Hematopoietic multipotent progenitor cell treated with erythropoietin and hydrocortisone succinate and interleukin-3 and kit ligand, for 4 days (in vitro differentiated cells): ENCODE measurements at places on chromosomes 4 and X.

GRCh38 chr4:176671532-176671931 is 121.2 kb downstream of the VEGFC start:
- no peak for DNase-seq

DNA sequence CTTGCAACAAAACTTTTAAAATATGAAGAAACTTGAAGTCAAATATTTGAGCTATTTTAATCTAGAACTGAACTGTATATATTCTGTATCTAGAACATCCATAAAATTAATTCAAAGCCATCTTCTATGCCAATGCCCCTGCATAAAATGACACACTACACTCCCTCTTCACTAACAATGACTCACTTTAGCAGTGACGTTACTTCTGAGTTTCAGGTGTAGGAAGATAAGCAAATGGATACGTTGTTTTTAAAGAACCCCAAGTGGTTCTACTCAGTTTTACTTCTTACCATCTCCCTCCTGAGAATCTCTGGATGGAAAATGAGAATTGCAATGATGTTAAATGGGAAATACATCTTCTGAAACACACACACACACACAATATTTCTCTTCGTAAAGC is 45.2 kb downstream of the CXXC4 start:
- DNase-seq: no peak

DNA sequence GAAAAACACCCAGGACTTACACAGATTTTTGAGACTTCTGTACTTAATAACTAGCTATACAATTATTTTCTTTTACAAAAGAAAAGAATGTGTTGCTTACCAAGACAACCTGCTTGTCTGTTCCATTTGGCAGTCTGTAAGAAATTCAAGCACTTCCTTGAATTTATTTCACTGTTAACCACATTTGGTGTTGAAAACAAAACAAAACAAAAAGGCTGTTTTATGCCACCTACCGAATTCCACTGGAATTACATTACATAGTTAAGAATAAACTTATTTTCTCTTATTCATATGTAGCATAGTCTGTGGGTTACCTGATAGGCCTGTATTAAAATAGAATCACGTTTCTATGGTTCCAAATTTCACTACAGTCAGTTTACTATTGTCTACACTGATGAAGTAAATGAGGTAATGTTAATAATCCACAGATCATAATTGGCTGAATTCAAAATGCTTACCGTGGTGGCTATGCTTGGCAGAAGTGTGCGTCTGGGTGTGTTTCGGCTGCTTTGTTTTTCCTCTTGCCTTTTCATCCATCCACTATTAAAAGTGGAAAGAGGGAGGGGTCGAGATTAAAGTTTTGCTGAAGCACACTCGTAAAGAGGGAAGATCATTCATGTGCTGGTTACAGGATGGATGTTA is at the start of gene TLR1:
TSS of gene TLR1 (minus strand) at position 138 of the 642 bp plus-strand sequence. CDS start 5,960 bp downstream, outside the sequence.
- peak; percentile 89 for DNase-seq

- no peak for DNase-seq
These were observed 62.9 kb upstream of the PGRMC2 start for GRCh38 chr4:128350449-128351045.

- DNase-seq: no peak
These were observed 95.4 kb downstream of the TNIP2 start for GRCh38 chr4:2660596-2661211.

DNA sequence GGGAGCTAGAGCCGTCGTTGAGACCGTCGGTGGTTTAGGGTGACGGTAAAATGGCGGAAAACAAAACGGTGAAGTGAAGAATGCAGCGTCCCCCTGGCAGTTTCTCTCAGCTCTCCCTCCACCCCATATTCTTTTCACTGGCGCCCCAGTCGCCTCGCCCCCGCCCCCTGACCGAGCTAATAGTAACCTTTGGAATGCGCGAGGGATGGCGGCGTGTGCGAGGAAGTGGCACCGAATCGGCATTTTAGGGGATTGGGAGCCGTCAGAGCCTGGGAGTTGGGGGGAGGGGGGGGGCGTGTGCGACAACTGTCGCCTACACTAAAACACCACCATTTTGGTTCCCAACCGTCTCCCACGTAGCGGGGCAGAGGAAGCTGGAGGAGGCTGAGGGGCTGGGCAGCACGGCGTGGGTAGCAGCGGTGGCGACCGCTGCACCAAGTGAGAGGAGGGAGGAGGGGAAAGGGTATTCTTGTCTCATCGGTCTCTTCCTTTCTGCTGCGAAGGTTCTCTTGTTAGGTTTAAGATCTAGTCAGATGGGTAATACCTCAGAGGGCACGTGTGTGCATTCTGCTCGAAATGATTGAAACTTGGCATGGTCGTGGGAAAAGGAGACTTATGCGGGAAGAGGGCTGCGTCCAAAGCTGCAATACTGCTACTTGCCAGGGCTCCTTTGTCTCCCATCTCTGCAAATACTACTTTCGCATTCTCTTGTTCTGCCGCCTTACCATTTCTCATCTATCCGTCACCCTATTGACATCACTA is 840 bp downstream of the ZNF711 start:
- DNase-seq: peak; percentile 64

GRCh38 chrX:10841579-10841978 is 221.2 kb upstream of the MID1 start:
- DNase-seq: peak; percentile 24

GRCh38 chr4:16530688-16531635 is 304.7 kb upstream of the TAPT1 start:
- peak; percentile 4 for DNase-seq

- peak; percentile 8 for DNase-seq
These were observed 432.5 kb upstream of the FGF16 start for GRCh38 chrX:77014377-77015372.

GRCh38 chr4:88659055-88659889 is 38.4 kb downstream of the NAP1L5 start:
- peak; percentile 69 for DNase-seq

GRCh38 chr4:110735686-110736085 is 112.8 kb upstream of the PITX2 start:
- DNase-seq: no peak

GRCh38 chr4:46370531-46370930 is 19.4 kb downstream of the GABRA2 start:
- DNase-seq: no peak

DNA sequence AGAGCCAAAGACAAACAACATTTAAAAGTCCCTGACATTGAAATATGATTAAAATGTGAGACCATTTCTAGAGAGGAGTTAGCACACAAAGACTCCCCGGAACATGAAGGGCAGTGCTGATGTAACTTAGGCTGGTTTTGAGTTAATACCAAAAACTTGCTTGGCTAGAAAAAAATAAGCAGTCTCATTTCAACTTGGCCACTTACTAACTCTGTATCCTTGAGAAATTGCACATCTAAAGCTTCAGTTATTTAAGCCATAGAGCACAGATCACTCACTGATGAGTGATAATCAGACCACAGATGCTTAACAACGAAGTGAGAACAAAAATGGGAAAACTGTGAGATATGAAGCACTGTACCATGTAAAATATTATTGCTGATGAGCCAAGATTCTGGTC is 65.9 kb upstream of the MAOA start:
- no peak for DNase-seq

GRCh38 chrX:41276661-41277506 is 57.1 kb upstream of the DDX3X start:
- peak; percentile 33 for DNase-seq

GRCh38 chr4:61864286-61864685 is 664.2 kb downstream of the ADGRL3 start:
- DNase-seq: no peak

DNA sequence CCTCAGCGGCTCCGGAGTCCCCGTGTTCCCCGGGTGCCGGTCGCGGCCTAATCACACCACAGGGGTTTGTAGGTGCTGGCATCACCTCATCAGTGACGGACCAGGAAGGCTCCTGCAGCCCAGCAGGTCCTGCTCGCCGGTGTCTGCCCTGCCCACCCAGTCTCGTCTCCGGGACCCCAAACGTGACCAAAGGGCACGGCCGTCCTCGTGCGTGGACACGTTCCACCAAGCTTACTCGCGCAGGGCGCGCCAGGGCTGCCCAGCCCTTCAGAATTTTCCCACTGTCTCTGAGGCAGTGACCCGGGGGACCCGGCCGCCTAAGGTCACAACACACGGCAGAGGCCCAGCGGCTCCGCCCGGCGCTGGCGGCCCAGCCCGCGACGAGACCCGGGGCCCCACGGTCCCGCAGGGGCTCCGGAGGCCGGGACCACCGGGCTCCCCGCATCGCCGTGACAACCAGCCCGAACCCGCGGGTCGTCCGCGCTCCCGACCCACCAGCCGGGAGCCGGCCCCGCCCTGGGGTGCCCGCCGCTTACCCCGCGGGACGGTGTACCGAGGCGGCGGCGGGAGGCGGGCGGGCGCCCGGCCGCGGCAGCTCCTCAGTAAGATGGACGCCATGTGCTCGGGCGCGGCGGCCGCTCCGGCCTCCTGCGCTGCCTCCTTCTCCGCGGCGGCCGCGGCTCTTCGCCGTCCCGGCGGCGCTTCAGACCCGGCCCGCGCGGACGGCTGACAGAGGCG is 454 bp downstream of the LETM1 start:
- DNase-seq: peak; percentile 47

DNA sequence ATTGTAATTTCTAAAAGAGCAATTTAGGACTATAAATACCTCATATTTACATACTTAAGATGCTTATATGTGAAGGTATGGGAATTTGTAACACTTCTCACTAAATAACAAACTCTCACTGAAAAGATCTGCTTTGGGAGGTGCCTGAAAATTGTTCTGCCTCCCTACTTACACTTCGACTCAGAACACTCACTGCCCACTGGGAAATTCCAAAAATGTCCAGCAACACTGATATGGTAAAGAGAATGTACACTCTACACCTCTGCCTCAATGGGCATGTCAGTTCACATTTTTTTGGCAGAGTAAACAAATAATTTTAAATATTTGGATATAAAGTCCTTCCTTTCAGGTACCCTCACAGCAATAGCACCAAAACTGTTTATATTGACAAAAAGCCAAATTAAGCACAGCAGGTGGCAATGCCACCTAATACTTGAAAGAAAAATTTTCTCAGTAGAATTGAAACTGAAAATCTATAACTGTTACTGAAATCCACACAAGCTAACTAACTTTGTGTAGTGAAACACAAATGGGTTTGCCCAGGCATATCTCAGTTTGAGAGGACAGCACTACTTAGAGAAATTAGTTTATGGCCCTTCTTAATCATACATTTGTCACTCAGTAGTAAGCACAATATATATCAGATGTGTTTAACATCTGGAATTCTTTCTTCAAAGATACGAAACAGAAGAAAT is 67.1 kb downstream of the PRDM5 start:
- DNase-seq: no peak

- no peak for DNase-seq
These were observed 355.9 kb downstream of the GPM6A start for GRCh38 chr4:175456131-175456530.

DNA sequence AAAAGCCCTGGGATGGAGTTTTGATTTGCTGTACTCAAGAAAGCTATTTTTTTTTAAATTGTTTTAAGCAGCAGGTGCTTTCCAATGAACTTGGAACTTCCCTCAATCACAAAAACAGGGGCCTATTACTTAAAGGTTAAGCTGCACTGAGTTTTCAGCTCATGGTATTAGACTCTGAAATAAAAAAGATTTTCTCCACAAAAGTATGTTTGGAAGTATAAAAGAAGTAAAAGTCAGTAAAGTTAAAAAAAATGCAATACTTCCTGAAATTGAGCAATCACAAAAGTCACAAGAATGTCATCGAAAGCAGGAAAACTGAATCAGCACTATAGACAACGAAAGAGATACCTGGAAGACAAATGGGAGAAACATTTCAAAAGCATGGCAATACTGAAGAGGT is 38.9 kb upstream of the PLAC8 start:
- DNase-seq: no peak

DNA sequence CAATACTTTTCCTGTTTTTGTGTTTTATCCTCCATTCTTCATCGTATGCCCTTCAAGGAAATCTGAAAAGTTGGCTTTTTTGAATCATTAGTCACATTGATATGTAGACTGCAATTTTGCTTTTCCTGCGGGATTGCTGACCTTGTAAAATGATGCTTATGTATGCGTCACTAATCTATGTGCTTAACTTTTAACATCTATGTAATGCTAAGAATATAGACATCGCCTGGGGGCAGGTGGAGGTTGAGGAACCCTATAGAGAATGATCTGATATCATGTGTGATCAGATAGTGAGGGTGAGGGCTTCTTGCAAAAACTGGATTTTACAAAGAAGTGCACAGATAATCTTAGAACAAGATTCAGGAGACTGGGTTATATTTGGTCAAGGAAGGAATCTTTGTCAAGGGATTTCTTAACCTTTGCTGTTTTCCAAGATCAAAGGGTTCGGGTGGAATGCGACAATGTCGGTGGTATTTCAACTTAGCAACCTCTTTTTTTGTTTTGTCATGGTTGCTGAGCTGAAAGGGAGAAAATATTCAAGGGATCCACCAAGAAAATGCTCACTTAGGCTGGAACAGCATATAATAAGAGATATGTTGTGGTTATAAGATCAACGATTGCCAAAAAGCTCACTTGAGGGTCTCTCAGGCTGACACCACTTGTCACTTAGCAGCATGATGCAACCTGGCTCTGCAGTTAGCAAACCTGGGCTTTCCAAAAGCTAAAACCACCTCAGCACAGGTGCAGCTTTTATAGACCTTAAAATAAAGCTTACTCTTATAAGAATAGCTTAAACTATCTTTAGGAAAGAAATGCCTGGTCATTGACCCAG is 70.6 kb upstream of the PUDP start:
- DNase-seq: no peak

DNA sequence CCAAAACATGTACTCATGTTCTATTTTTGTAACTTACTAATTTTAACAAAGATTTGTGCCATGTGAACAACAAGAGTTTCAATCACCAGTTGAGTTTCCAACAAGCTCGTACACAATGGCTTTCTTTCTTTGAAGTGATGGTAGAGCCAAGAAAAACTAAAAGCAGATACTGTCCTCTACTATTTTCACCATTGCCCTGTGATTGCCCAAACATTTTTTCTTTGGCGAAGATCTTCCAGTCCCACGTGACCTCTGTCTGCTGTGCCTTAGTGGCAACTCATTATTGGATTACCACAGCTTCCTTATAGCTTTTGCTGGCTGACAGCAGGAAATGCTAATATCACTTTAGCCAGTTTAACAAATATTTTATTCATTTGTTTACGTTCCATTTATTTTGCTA is 1147.1 kb downstream of the STIM2 start:
- DNase-seq: no peak

- DNase-seq: no peak
These were observed 32.2 kb downstream of the DHRSX start for GRCh38 chrX:2468261-2469195.

- peak; percentile 4 for DNase-seq
These were observed 138.0 kb downstream of the RPA4 start for GRCh38 chrX:97021680-97022079.
